ENCODE measurements at places on chromosomes 2 and 18. TPM values are rescaled to one million over a fixed set of nuclear protein-coding genes. Genes with fewer than 3 reads are reported as not detected.

DNA sequence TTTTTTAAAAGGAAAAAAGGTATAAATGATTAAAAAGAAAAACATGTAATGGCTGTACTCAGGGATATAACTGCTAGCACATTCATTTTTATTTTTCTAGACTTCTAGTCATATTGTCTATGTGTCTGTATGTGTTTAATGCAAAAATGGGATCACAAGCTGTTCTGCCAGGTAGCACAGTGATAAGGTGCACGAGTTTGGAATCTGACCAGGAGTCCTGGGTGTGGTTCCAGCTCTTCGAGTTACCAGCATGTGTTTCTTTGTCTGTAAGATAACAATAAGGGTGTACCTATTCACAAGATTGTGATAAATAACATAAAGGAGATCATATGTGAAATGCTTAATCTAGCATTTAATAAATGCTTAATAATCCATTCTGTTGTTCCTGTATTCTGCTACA, 145.3 kb downstream of the PKP4 start:
- H3K4me3 ChIP-seq = no peak overlapping the region
- no peaks in the 10 kb centered on the region for H3K4me1 ChIP-seq
- H3K27me3 ChIP-seq = no peaks in the 10 kb centered on the region
- peaks cover 24% of the 10 kb centered on the region for H3K36me3 ChIP-seq
- no peak for DNase-seq

Gene RPIA
- 31.6 TPM for total RNA-seq

Gene APCDD1
- 2.1 TPM for total RNA-seq

Gene RFTN2
- total RNA-seq = not detected

Gene LAMA1
- 0.44 TPM for total RNA-seq

Gene ABCG5
- total RNA-seq = 5.8 TPM

- DNase-seq = no peak
- H3K27me3 ChIP-seq = no peaks in the 10 kb centered on the region
- peaks cover 54% of the 10 kb centered on the region for H3K4me1 ChIP-seq
- H3K4me3 ChIP-seq = no peak overlapping the region
- no peaks in the 10 kb centered on the region for H3K36me3 ChIP-seq
Observed at GRCh38 chr2:62665446-62665845, 40.1 kb upstream of the EHBP1 start.

Gene RIT2
- total RNA-seq = not detected

GRCh38 chr2:97718051-97718882, 4.9 kb downstream of the ZAP70 start:
- H3K27me3 ChIP-seq = no peaks in the 10 kb centered on the region
- H3K27ac ChIP-seq = no peak overlapping the region
- no peak overlapping the region for H3K4me3 ChIP-seq
- peaks cover 8% of the 10 kb centered on the region for H3K4me1 ChIP-seq
- no peaks in the 10 kb centered on the region for H3K36me3 ChIP-seq

GRCh38 chr2:28447943-28448792, 47.7 kb upstream of the PLB1 start:
- no peak for DNase-seq
- no peak overlapping the region for H3K4me3 ChIP-seq
- no peaks in the 10 kb centered on the region for H3K36me3 ChIP-seq
- no peaks in the 10 kb centered on the region for H3K27me3 ChIP-seq

GRCh38 chr18:55179835-55180234, 220.6 kb upstream of the CCDC68 start:
- no peaks in the 10 kb centered on the region for H3K27me3 ChIP-seq
- no peak overlapping the region for H3K27ac ChIP-seq
- no peaks in the 10 kb centered on the region for H3K36me3 ChIP-seq
- H3K4me1 ChIP-seq = no peaks in the 10 kb centered on the region
- no peak overlapping the region for H3K4me3 ChIP-seq

GRCh38 chr2:10415640-10416039, 32.5 kb downstream of the ODC1 start:
- no peak overlapping the region for H3K27ac ChIP-seq
- no peak for DNase-seq
- no peak overlapping the region for H3K4me3 ChIP-seq
- no peaks in the 10 kb centered on the region for H3K27me3 ChIP-seq

DNA sequence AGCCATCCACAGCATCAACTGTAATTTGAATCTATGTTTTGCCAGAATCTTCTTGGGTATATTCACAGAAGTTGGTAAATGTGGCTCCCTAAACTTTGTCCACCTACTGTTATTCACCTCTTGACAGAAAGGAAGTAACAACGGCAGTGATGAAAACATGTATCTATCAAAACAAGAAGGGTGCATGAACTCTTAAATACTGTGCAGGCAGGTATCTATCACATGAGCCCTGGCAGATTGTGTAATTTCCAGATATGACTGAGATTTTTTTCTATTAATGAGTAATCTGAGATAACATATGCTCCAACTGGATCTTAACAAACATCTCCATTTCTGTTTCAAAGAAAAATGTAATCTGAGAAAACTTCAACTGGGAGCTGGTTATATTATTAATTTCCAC, 36.6 kb downstream of the SFT2D3 start:
- DNase-seq = no peak
- peaks cover 9% of the 10 kb centered on the region for H3K36me3 ChIP-seq
- no peak overlapping the region for H3K4me3 ChIP-seq
- no peaks in the 10 kb centered on the region for H3K27me3 ChIP-seq
- no peak overlapping the region for H3K27ac ChIP-seq
- H3K4me1 ChIP-seq = peaks cover 58% of the 10 kb centered on the region

DNA sequence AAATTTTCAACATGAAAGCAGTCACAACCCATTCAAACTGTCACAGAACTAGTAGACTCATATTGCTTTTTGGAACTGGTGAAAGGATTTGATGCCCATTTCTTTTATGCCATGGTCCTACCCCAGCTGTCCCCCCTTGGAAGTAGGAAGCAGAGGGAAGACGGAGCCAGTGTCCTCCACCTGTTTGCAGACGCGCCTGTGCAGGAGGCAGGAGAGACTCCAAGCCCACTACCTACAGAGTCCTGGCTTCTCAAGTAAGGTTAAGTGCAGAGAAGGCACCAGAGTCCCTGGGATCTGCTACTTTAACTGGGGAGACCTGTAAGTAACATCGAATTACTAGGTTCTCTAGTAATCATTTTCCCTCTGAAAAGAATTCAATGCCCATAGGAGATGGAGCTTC, 32.7 kb upstream of the DNMT3A start:
- H3K27me3 ChIP-seq = peaks cover 7% of the 10 kb centered on the region
- no peak overlapping the region for H3K4me3 ChIP-seq
- no peak for DNase-seq
- peaks cover 29% of the 10 kb centered on the region for H3K4me1 ChIP-seq

Gene SULT1C4
- 1.3 TPM for total RNA-seq

Gene ZNF385B
- 4.0 TPM for total RNA-seq

All from HepG2 (cell line).